ENCODE measurements at places on chromosomes 11 and 22.

GRCh38 chr11:67026941-67027340 lies 4.0 kb downstream of the SYT12 start:
- DNase-seq: no peak

- no peak for DNase-seq
These were observed 8.0 kb upstream of the TLCD5 start for GRCh38 chr11:120316880-120317688.

DNA sequence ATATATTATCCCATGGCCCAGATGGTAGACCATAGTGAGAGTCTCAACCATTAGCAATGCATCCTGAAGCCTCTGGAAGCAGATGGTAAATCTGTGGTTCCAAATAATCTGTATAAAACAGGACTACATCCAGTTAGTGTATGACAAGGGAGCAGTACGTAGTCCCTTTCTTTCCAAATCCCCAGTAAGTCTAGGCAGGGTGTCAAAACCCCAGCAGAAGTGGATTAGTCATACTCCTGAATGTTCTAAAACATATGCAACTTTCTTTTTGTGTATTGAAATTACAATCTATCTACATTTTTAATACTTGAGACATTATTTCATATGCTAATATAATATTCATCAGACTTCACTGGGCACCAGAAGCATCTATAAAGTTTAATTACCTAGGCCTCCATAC lies 295.1 kb upstream of the ANO5 start:
- DNase-seq: no peak

GRCh38 chr22:29661336-29661735 lies 57.9 kb downstream of the NF2 start:
- peak; percentile 73 for DNase-seq

- DNase-seq: no peak
These were observed 358.0 kb downstream of the DLG2 start for GRCh38 chr11:85269109-85269508.

DNA sequence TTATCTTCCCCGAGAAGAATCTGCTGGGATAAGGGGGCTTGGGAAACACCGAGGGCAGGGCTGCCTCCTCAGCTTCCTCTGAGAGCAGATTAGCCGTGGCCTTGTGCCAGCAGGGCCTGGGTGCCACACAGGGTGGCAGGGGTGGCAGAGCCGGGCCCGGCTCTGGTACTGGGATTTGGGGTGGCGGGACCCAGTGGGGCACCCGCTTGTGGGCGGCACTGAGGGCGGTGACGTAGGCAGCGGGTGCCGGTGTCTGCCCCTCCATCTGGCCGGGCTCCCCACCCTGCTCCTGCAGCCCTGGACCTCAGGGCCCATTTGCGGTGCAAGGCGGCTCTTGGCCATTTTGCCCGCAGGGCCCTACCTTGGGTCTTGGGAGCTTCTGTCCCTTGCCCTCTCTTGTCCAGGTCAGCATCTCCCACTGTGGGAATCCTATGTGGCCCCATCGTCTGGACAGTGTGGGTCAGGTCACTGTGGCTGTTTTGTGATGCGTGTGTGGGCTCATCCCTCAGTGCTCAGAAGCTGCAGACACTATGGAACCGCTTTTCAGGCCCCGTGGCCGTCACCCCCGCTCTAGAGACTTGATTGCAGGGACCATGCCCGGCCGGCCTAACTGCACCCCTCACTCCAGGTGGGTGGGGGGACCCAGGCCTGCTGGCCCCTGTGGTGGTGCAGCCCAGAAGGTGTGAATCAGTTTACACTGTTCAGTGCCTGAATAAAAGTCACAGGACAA lies 29.7 kb upstream of the KRTAP5-6 start:
- DNase-seq: no peak

DNA sequence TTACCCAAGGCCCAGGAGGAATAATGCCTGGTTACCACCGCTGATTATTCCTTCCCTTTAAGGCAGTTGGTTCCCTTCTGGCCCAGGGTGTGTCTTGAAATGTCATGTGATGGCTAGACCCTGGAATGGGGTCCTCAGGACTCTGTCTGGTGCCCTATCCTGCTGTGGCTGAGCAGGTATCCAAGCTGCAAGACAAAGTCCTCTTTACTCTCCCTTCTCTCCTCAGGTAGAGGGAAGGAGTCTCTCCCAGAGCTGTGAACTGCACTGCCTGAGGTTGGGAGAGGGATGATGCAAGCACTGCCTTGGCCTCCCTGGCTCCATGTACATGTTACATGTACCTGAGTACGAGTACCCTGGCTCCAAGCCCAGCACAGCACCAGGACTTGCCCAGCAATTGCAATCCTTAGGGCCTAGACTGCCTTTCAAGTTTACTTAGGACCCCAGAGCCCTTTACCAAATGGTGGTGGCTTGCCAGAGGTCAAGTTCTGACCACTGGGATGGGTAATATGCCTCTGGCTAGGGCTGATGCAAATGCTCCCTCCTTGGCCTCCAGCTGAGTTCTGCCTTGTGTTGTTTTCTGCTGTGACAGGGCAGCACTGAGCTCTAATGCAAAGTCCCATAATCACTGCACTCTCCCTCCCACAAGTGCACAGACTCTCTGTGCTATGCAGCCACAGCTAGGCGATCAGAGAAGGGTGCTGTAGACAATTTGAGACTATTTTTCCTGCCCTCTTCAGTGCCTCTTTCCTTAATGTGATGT lies 20.7 kb upstream of the AQP11 start:
- no peak for DNase-seq

DNA sequence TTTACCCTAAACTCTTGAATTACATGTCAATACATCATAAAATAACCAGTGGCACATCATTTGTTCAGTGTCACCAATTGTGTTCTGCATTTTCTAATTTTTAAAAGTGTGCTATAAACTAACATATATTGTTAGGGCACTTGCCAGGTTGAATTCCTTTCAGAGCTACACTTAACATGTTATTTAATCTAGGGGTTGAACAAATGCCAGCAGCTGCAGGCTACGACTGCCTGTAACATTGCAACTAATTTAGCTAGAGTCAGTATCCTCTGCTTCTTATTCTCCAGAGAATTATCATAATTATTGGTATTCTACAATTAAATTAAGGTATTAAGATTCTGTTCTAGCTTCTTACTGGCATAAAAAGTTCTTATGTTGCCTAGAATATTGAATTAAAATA lies 46.4 kb upstream of the ARHGAP42 start:
- DNase-seq: no peak

DNA sequence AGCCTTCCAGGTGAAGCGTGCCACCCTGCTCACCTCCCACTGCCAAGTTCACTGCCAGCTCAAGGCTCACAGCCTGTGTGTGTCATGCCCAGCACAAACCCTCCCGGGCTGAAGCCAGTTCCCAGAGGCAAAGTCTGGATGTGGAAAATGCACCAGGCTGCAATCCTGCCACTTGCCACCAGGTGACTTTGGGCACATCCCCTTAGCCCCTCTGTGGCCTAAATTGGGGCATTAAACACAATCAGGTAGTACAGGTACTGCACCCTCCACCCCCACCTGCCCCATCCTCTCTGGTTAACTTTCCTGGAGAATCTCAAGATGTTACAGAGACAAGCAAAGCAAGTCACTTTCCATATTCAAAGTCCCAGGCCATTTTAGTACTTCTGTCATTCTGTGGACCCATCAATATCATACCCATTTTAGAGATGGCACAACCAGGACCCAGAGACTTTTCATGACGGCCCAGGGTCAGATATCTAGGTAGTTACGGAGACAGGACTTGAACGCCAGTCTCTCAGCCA lies 1.8 kb upstream of the RASD2 start:
- peak; percentile 36 for DNase-seq

DNA sequence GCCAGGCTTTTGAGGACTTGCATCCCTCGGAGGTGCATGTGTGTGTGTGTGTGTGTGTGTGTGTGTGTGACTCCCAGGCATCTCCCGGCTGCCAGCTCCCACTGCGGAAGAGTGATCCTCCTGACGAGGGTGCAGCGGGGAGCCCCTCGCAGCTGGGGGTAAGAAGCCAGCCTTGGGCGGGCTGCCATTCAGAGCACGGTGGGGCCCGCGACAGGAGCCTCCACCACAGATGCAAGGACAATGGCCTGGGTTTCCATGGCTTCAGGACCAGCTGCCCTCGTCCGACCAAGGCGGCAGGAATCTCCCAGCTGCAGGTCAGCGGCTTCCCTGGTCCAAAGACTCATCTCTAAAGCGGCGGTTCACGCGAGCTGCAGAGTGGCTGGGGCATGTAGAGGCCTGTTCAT lies 908.5 kb downstream of the BRD1 start:
- no peak for DNase-seq

DNA sequence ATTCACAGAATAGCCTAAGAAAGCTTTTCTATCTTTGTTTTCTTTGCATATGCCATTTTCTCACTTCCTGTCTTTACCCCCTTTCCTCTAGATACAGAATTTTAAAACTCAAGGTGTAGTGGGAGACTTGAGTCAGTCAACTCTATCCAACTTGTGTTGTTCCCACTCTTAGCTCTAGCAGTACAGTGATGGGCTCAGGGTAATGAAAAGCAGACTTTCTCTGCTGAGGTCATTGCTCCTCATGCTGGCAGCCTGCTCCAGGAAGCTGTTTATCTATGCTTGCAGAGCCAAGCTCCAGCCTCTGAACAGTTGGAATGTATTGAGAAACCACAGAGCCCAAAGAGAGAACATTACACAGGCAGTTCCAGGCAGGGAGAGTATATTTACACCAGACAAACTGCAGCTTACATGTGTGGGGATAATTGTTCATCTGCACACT lies 68.1 kb downstream of the CSTPP1 start:
- peak; percentile 82 for DNase-seq

GRCh38 chr11:116331381-116331780 lies 441.4 kb downstream of the BUD13 start:
- no peak for DNase-seq

- DNase-seq: no peak
These were observed 120.9 kb downstream of the TBC1D22A start for GRCh38 chr22:46883092-46883910.

- no peak for DNase-seq
These were observed 68.5 kb upstream of the OPCML start for GRCh38 chr11:133600786-133601185.

DNA sequence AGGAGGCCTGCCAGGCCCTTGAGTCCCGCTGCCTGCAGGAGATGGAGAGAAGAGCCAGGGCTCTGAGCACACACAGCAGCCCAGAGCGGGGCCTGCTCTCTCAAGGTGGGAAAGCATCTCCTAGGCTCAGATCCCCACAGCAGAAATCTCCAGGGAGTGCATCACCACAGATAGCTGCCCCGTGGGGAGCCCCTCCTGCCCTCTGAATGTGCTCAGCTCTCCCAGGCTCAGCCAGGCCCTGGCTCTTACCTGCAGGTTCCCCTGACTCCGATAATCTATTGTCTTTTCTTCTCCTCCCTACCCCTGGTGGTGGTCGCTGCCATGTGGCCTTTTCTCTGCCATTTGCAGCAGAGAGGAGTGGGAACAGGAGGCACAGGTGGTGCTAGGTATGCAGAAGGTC lies 49.9 kb downstream of the BTG4 start:
- no peak for DNase-seq

DNA sequence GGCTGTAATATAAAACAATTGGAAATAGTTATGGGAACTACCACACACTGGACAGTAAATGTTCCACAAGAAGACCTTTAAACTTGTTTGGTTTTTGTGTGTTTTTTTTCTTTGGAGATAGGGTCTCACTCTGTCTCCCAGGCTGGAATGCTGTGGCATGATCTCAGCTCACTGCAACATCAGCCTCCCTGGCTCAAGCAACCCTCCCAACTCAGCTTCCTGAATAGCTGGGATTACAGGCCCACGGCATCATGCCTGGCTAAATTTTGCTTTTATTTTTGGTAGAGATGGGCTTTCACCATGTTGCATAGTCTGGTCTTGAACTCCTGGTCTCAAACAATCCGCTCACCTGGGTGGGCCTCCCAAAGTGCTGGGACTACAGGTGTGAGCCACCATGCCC lies 121.0 kb downstream of the MPPED2 start:
- no peak for DNase-seq

- no peak for DNase-seq
These were observed 4.9 kb downstream of the CBX6 start for GRCh38 chr22:38867124-38867455.

DNA sequence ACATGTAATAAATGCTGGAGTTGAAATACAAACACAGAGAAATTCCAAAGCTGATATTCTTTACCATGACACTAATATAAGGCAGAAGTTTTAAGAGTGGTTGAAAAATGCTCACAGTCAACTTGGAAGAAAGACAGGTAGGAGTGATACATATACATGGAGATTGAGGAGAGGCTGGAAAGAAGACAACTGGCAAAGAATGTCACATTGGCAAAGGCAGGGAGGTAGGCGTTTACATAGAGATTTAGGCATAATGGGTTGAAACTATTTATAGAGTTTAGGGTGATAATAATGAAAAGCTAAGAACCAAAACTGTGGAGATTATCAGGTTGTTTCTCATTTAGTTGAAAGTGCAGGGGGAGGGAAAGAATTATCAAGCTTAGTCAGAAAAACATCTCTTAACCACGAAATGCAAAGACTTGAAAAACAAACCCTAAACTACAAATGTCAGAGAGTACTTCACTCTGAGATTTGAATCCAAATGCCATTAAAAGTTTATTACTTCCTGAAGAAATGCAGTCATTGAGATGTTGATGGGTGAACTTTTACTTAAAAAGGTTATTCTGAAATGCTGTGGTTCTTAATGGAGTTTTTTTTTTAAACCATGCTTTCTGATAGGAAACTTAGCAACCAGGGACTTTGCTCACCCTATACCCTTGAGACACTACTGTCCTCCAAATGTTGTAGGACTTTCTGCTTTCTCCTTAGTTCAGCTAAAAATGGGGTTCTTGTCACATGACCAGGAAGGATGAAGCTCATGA lies 138.4 kb upstream of the CCDC90B start:
- DNase-seq: no peak

DNA sequence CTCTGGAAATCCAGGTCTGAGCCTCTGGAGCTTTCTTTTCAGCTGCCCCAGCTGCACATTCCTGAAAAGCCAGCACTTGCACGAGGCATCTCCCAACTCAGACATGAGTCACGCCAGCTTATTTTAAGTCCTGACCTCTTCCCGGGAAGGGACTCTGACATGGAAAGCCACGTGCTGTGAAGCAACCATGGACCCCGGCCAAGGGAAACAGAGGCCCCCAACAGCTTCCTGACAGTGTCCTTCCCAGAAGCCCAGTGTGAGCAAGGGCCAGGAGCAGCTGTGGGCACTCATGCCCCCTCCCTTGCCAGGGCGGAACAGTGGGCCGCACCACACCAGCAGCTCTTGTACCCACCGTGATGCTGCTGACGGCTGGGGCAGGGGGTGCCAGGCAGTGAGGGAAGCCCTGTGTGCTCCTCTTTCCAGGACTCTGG lies 118.8 kb upstream of the CADM1 start:
- peak; percentile 26 for DNase-seq

DNA sequence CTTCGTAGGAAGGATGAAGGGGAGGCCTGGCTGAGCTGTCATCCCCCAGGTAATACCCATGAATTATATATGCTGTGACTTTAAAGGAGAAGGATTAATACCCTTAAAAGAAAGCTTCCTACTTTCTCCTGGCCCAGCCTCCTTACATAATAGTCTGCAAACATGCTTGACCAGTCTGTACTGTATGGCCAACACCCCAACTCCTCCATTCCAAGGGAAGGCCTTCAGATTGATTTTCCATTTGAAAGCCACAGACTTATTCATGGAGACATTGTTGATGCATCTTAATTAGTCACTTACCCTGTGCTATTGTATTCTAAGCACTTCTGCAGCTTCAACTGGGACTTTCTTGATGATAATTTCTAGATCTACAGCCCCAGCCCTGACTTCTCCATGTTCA lies 2.0 kb downstream of the PAAF1 start:
- DNase-seq: no peak

- no peak for DNase-seq
These were observed 55.5 kb upstream of the TSPAN18 start for GRCh38 chr11:44671234-44671633.
